ENCODE measurements at places on chromosomes 5 and 9. TPM values are rescaled to one million over a fixed set of nuclear protein-coding genes. Genes with fewer than 3 reads are reported as not detected.

- DNase-seq: no peak
- H3K27me3 ChIP-seq: no peaks in the 10 kb centered on the region
- H3K36me3 ChIP-seq: peaks cover 33% of the 10 kb centered on the region
- H3K4me1 ChIP-seq: no peaks in the 10 kb centered on the region
- no peak overlapping the region for H3K27ac ChIP-seq
These were observed 14.9 kb upstream of the SLC6A3 start for GRCh38 chr5:1460054-1460682.

Gene DAB2IP
- 67.8 TPM for total RNA-seq

Gene SHC3
- total RNA-seq: 1.3 TPM

Gene BTF3
- total RNA-seq: 589 TPM

- no peaks in the 10 kb centered on the region for H3K27me3 ChIP-seq
- DNase-seq: no peak
- no peak overlapping the region for H3K27ac ChIP-seq
- H3K36me3 ChIP-seq: peaks cover 7% of the 10 kb centered on the region
These were observed 4.7 kb upstream of the STOML2 start for GRCh38 chr9:35107297-35108290.

DNA sequence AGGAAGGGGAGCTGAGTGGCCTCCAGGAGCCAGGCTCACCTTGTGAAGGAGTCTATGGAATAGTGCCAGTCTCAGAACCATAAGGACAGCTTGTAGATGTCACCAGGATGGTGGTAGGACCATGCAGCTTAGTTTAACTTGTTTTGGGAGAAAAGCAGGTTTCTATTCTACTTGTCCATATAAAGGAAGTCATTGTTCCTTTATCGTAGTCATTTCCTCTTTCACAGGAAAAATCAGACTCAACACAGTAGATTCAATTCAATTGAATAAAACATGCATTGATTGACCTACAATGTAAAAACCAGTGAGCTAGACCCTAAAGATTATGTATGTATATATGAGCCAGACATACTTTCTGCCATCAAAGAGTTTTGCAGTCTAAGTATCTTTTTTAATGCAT lies 53.3 kb downstream of the MEGF10 start:
- no peaks in the 10 kb centered on the region for H3K4me1 ChIP-seq
- no peaks in the 10 kb centered on the region for H3K27me3 ChIP-seq
- H3K36me3 ChIP-seq: peaks cover 5% of the 10 kb centered on the region
- H3K27ac ChIP-seq: no peak overlapping the region
- no peak overlapping the region for H3K4me3 ChIP-seq

DNA sequence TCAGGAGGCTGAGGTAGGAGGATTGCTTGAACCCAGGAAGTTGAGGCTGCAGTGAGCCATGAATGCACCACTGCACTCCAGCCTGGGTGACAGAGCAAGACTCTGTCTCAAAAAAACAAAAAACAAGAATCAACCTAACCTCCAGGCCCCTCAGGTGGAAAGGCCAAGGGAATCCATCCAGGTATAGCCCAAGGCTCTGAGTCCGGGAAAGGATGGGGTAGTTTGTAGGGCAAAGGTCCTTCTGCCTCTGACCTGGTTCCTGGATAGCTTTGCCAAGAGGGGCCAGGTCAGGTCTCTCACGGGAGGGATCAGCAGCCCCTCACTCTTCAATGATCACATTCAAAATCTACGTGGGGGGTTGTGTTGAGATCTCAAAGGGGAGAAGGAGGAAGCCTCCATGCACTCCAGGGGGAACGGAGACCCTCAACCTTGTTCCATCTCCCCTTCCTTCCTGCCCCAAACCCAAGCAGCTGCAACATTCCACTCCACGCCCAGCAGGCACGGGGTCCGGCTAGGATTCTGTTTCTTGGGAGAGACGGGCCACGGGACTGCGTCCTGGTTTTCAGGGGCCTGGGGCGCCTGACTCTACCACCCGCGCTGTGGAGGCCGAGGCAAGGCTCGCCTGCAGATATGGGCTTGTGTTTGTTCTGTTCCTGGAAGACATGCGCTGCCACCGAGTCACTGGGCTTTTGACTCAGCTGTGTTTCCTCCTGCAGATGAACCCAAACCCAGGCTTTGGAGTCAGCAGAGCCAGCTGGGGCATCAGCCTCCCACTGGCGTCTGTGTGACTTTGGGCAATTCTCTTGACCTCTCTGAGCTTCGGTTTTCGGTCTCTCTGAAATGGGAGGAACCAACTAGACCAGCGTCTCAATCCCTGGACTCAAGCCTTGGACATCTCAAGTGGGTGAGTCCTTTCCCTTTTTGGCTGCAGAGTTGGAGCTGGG lies 35.5 kb downstream of the PLPP7 start:
- peaks cover 6% of the 10 kb centered on the region for H3K27me3 ChIP-seq
- no peak overlapping the region for H3K4me3 ChIP-seq
- no peaks in the 10 kb centered on the region for H3K36me3 ChIP-seq
- H3K27ac ChIP-seq: no peak overlapping the region
- DNase-seq: no peak

- H3K27me3 ChIP-seq: no peaks in the 10 kb centered on the region
- H3K27ac ChIP-seq: no peak overlapping the region
- peaks cover 15% of the 10 kb centered on the region for H3K4me1 ChIP-seq
- DNase-seq: no peak
These were observed 88.1 kb downstream of the KDM4C start for GRCh38 chr9:6845880-6846279.

Gene DCTN3
- 101 TPM for total RNA-seq

DNA sequence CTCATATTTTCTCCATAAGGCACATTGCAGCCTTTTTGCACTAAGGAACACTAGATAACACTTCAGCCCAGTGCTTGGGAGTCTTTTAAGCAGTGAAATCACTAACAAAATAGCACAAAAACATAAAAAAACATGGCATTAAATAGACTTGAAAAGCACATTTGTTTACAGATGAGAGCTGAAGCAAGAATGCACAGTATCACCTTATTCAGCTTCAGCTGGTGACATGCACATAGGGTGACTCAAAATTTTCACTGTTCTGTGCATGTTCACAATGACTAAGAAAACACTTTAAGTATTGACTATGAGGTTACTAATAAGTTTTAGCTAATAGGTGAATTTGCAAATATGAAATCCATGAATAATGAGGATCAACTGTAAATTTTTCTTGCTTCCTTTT lies 293.9 kb upstream of the TARS1 start:
- H3K27me3 ChIP-seq: no peaks in the 10 kb centered on the region
- no peaks in the 10 kb centered on the region for H3K4me1 ChIP-seq
- H3K36me3 ChIP-seq: no peaks in the 10 kb centered on the region
- DNase-seq: no peak
- H3K27ac ChIP-seq: no peak overlapping the region

Gene MYOZ3
- total RNA-seq: 2.9 TPM

- H3K36me3 ChIP-seq: no peaks in the 10 kb centered on the region
- no peaks in the 10 kb centered on the region for H3K27me3 ChIP-seq
- DNase-seq: no peak
These were observed 66.8 kb downstream of the RAB3C start for GRCh38 chr5:58649716-58650115.

DNA sequence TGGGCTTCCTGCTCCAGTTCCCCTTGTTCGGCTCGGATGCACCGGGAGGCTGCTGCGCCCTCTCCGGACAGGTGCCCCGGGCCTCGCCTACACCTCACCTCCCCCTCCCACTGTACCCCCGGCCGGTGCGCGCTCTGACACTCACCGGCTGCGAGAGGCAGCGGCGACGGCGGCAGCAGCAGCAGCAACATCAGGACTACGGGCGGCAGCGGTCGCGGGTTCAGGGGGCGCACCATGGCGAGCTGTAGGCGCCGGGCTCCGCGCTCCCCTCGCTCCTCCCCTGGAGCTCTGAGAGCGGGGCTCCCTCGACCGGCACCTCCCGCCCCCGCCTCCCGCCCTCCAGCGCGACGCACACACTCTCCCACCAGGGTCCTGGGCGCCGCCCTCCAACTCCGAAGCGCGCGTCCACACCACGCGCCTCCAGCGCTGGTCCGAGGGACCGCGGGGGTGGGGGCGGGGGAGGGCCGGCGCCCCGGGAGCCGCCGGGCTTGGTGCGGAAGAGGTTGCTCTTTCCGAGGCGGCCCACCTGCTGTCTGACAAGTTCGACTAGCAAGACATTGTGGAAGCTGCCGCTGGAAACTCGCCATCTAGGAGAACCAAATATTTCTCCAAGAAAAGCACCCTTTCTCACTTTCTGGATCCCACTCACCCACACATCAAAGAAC lies at the start of gene GFRA3:
Gene GFRA3, minus strand, starts transcription at position 433 of the 665 bp plus-strand sequence. Its CDS starts 197 bp downstream, at position 236.
- no peak within 1 kb of the TSS for H3K27ac ChIP-seq
- H3K4me1 ChIP-seq: peaks cover 28% of the 10 kb centered on the region

Gene SYNPO
- total RNA-seq: 1.5 TPM

GRCh38 chr9:93297659-93298497 lies 113.9 kb downstream of the WNK2 start:
- H3K27ac ChIP-seq: no peak overlapping the region
- H3K36me3 ChIP-seq: peaks cover 12% of the 10 kb centered on the region
- DNase-seq: no peak
- H3K27me3 ChIP-seq: no peaks in the 10 kb centered on the region

Gene PCDHGA6
- total RNA-seq: 0.80 TPM

DNA sequence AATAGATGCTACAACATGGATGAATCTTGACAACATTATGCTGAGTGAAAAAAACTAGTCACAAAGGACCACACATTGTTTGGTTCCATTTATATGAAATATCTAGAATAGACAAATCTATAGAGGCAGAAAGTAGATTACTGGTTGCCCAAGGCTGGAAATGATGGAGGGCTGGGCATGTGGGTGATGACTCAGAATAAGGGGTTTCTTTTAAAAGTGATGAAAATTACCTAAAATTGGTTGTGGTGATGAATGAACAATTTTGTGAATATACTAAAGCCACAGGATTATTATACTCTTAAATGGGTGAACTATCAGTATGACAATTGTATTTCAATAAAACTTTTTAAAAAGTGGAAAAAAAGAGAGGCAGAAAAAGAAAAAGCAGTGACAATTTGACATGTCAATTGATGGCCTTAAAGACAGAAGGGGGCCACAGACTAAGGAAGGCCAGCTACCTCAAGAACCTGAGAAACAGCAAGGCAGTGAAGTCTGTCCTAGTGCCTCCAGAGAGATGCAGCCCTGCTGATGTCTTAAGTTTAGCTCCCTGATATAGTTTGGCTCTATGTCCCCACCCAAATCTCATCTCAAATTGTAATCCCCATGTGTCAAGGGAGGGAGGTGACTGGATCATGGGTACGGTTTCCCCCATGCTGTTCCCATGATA lies 182.7 kb downstream of the PIK3R1 start:
- H3K4me1 ChIP-seq: peaks cover 17% of the 10 kb centered on the region
- H3K36me3 ChIP-seq: peaks cover 7% of the 10 kb centered on the region
- no peaks in the 10 kb centered on the region for H3K27me3 ChIP-seq
- H3K4me3 ChIP-seq: no peak overlapping the region
- DNase-seq: no peak
- H3K27ac ChIP-seq: no peak overlapping the region

Gene IFNK
- not detected for total RNA-seq

GRCh38 chr5:178285399-178286225 lies 53.0 kb upstream of the PHYKPL start:
- DNase-seq: no peak
- peaks cover 20% of the 10 kb centered on the region for H3K27me3 ChIP-seq
- H3K4me3 ChIP-seq: no peak overlapping the region
- H3K36me3 ChIP-seq: no peaks in the 10 kb centered on the region

GRCh38 chr5:179973391-179973790 lies 65.7 kb upstream of the TBC1D9B start:
- no peaks in the 10 kb centered on the region for H3K27me3 ChIP-seq
- no peak overlapping the region for H3K4me3 ChIP-seq
- DNase-seq: no peak
- peaks cover 28% of the 10 kb centered on the region for H3K36me3 ChIP-seq
- no peak overlapping the region for H3K27ac ChIP-seq

DNA sequence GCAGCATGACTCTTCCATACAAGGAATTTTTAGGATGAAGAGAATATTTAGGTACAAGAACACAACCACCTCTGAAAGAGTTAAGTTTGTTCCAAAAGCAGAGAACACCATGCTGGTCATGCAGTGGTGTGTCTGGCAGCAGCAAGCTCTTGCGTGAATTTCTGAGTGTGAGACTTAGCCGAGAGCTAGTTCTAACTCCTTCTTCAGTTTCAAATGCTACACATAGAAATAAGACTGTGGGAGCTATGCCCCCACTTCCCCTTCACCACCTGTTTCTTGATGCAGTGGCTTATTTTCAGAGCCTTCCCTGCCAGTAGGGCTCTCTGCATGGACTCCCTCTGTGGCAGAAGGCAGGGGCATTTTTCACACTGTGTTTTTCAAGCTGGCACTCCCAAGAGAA lies 122.9 kb upstream of the ZNF366 start:
- no peaks in the 10 kb centered on the region for H3K4me1 ChIP-seq
- no peaks in the 10 kb centered on the region for H3K36me3 ChIP-seq
- DNase-seq: no peak
- H3K4me3 ChIP-seq: no peak overlapping the region

DNA sequence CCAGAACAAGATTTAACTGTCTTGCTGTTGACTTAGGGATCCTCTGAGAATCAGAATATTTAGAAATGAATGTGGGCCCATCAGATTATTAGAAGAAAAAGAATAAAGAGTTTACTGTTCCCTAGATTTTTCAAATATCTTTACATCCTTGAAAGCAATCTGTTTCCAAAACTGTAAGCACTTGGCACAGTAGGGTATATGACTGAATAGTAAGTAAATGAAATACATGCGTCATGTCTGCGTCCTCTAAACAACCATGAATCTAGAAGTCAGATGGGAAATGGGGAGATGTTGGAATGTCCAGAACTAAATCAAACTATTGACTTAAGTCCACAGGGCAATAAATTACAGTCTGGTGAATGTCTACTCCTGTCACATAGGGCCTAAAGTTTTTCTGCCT lies 26.1 kb downstream of the TTC23L start:
- H3K4me1 ChIP-seq: peaks cover 32% of the 10 kb centered on the region
- no peak for DNase-seq
- no peaks in the 10 kb centered on the region for H3K27me3 ChIP-seq
- H3K36me3 ChIP-seq: peaks cover 3% of the 10 kb centered on the region
- no peak overlapping the region for H3K27ac ChIP-seq

Gene ADRB2
- total RNA-seq: 0.22 TPM

- H3K27me3 ChIP-seq: no peaks in the 10 kb centered on the region
- no peak overlapping the region for H3K4me3 ChIP-seq
- no peak for DNase-seq
- H3K36me3 ChIP-seq: peaks cover 1% of the 10 kb centered on the region
These were observed 11.4 kb upstream of the ADAMTS16 start for GRCh38 chr5:5128766-5129165.

Gene C9orf50
- 0.27 TPM for total RNA-seq

Gene GPSM1
- total RNA-seq: 82.2 TPM
